ENCODE measurements at places on chromosomes 5 and 9.
A peak's percentile ranks its signal among the peaks of the same experiment; 100 is the strongest.

DNA sequence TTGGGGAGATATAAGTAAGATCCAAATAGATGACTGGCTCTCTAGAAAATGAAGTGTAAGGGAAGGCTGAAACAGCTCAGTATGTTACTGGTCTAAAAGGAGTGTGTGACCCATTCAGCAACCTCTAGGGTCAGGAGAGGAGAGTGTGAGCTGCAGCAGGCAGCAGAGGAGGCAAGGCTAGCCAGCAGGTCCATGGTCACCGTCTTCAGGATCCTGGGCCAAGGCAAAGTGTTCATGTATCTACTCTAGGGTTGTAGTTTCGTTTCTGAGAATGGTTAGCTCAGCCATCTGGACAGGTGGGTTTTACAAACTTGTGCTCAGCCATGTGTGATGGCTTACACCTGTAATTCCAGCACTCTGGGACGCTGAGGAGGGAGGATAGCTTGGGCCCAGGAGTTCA is 13.7 kb downstream of the MYO10 start:
- no peak for ATAC-seq

DNA sequence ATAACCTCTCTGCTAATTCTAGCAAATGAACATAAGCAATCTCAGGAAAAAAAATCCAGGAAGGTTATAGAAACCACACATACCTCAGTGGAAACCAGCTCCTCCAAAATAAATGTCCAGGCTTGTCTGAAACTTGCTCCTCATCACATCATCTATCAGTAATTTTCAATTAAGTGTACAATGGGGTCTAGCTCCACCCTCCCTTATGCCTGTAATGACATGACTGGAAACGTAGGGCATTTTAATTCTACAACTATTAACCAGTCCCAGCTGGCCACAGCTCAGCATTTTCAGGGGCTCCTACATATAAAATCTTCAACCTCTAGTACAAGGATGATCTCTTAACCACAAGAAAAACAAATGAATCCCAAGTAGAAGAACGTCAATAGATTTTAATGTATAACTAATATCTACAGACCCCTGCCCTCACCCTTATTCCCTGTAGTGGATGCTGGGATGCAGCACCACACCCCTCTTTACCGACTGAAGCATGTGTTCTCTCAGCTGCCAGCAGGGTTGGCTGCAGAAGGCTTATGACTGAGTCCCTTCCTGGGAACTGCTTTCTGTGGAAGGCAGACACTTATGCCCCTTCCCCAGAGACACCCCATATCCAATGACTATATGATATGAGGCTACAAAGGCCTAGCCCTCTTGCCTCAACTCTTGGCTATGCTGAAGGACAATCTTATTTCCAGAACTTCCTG is 6.8 kb downstream of the TSSK1B start:
- no peak for ATAC-seq

DNA sequence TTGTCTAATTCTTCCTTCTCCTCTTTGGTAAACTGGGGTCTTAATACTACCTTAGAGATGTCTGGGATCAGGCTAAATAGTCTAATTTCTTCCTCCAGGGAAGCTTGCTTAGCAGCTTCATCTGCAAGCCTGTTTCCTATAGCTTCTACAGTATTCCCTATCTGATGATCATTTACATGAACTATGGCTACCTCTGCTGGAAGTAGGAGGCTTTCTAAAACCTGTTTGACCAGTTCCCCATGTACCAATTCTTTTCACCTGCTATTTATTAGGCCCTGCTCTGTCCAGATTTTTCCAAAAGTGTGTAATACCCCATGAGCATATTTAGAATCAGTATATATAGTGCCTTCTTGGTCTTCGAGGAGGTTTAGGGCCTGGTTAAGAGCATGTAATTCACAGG is 619.8 kb downstream of the HINT1 start:
- ATAC-seq: no peak

DNA sequence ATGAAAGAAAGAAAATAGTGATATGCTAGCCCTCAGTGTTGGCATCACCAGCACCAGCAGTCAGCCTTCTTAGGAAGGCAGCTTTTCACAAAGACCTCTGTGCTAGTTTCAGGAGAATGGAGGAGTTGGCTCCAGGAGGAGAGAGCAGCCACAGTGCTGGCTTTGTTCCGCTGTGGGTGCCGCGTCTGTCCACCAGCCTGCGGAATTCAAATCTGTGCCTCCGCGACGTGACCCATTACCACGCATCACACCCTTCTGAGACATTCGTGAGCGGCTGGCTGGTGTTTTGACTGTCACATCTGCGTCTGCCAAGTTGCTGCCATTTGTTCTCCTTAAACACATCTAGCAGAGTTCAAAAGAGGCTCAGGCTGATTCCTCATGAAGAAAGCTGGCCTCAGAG is 34.4 kb downstream of the SNX18 start:
- no peak for ATAC-seq

DNA sequence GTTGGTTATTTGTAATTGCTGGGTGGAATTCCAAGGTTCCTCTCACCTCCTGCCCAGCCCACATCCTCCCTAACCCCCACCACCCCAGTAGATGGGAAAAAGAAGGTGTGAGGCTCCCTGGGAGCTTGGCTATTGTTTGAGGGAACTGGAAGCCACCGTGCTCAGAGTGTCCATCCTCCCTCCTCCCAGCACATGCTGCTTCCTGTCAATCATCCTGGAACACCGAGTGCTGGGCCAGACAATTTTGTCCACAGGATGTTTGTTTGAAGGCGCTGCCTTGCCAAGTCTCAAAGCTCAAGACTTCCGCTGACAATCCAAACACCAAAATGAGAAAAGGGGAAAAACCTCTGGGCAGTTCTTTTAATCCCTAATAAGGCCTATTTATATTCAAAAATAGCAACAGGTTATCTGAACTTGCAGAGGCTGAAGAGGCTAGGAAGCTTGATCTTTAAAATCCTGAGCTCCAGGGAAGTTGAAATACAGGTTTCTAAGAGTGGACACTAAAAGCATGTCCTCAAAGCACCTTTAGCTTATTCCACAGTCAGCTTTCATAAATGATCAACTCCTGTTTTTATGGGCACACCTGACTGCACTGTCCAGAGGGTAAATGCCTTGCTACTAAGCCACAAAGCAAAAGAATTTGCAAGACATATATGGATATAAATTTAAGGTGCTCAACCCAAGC is 286.7 kb downstream of the NFIB start:
- ATAC-seq: no peak

- ATAC-seq: no peak
Observed at GRCh38 chr9:137688261-137688660, 69.5 kb downstream of the EHMT1 start.

- ATAC-seq: peak; percentile 47
Observed at GRCh38 chr5:10333154-10334006, 20.1 kb upstream of the MARCHF6 start.

DNA sequence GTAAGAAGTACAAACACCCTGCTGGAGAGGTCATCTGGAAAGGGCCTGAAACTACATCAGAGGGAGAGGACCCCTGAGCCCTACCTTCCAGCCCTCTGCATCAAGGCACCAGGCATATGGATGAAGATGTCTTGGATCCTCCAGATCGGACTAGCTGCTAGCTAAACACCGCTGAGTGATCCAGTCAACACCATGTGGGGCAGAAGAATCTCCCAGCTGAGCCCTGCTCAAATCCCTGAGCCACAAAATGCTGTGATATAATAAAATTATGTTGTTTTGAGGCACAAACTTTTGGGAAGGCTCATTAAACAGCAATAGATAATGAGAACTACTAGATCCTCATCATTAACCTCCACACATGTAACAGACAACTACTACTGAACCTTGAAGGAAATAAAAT is 155.2 kb downstream of the FRMD3 start:
- ATAC-seq: no peak

GRCh38 chr5:54401515-54401914 is 54.0 kb upstream of the HSPB3 start:
- no peak for ATAC-seq

DNA sequence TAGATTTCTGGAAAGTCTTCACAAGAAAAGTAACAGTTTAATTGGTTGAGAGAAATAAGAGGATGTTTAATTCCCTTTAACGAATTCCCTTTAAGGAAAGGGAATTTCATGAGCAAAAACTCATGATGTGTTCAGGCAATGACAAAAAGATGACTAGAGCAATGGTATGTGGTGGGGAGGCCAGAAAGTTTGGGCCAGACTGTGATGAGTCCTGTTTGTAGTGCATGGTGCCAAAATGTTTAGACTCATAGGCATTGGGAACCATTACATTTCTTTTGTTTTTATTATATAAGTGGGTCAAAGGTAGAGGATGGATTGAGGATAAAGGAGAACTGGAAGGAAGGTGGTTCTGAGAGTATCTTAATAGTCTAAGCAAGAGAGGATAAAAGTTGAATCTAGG is 10.9 kb downstream of the CNTRL start:
- ATAC-seq: no peak

DNA sequence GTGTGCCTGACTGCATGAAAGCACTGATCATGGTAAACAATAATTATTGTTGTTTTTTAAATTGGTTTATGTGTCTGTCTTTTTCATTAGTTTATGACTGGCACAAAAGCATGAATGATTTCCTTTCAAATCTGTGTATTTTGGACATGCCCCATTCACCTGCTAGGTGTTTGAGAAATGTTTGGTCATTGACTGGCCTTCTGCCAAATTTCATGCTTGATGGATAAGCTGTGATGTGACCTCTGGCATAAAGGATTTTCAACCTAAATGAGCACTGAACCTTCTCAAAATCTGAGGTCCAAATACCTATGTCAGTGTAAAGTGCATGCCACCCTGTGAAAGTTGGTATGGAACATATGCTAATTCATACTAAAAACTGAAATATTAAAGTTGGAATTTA is 204.5 kb downstream of the BRINP1 start:
- ATAC-seq: no peak

DNA sequence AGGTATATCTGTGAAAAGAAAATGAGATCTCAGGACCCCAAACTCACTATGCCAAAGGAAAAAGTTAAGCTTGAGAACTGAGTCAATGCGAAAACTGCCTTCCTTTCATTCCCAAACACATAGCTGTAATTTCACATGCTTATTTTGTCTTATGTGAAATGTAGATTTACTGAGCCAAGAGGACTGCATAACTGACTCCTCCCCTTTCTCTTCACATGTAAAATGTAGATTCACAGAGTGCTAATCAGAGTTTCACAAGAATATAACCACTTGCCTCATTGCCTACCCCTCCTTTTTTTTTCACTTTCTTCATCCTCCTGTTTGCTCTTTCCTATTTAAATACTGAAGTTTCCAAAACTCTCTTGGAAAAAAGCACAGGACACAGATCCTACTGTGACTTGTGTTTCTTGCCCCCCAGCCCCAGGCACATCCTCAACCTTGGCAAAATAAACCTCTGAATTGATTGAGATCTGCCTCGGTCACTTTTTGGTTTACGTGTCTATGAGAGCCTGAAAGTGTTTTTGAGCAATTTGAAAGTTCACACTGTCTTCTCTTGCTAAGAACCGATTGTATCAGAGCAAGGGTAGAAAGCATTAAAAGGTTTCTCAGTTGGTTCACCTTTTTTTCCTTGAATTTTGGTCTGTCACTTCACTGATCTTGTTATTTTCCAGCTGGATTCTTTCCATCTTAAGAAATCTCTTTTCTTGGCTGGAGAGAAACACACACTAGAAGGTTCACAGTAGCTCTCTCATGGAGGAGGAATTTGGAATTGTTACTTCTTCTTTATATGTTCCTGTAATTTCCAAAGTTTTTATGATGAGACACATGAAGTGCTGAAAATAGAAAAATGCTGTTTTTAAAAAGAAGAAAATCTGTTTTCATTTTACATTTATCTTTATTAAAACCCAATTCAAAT is 44.8 kb upstream of the SNAPC3 start:
- ATAC-seq: no peak

DNA sequence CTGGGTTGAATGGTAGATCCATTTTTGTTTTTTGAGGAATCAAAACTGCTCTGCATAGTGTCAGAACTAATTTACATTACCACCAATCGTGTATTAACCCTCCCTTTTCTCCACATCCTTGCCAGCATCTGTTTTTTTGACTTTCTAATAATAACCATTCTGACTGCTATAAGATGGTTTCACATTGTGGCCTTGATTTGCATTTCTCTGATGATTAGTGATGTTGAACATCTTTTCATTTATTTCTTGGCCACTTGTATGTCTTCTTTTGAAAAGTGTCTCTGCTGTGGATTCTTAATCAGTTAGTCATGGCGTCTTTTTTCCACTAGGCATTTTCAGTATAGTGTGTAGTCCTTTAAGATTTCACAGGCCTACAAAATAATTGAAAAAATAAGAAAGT is 2144.3 kb upstream of the C9orf72 start:
- no peak for ATAC-seq

GRCh38 chr9:82939451-82939850 is 123.5 kb downstream of the RASEF start:
- ATAC-seq: no peak

- peak; percentile 95 for ATAC-seq
Observed at GRCh38 chr9:37350486-37351190, 71.9 kb upstream of the GRHPR start.

- peak; percentile 66 for ATAC-seq
Observed at GRCh38 chr9:7967093-7967827, 167.7 kb upstream of the DMAC1 start.

DNA sequence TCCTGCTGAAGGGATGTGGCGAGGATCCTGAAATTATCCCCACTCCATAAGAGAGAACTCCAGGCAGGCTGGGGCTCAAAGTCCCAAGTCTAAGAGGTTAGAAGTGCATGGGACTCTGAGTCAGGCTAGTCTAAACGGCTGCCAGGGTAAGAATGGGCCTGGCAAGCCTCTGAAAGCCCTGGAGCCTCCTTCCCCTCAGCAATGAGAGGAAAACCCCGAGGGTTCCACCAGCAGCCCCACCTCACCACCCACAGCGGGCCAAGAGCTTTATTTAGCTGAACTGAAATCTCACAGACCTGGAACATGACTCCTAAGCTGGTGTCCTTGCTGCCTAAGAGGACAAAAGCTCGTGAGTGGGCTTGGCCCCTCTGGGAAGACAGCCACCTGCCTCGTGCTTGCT is 135.5 kb downstream of the SEC61B start:
- ATAC-seq: no peak

DNA sequence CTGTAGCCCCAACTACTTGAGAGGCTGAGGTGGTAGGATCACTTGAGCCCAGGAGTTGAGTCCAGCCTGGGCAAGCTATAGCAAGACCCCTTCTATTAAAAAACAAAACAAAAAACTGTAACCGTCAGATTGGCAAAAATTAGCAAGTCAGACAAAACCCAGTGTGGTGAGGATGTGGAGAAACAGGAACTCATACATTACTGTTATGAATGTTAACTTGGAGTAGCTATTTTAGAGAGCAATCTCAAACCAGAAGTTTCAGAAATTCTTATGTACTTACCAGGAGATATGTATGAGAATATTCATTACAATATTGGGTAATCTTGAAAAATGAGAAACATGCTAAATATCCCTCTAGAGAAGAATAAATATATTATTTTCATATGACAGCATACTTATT is 120.3 kb downstream of the INVS start:
- ATAC-seq: peak; percentile 72

- ATAC-seq: peak; percentile 86
Observed at GRCh38 chr9:98811051-98811650, 3.7 kb downstream of the GALNT12 start.

Measured in activated T-helper 17 cell treated with anti-CD3 and anti-CD28 coated beads, Interleukin-2, amount 50 U/mL, for 72 hours (primary cell).